Stimulated activated CD4-positive, alpha-beta T cell treated with anti-CD3 and anti-CD28 coated beads, Interleukin-1b, Interleukin-23, amount 100 ng/mL, for 1 hour (primary cell): ENCODE measurements at places on chromosomes 1 and 21.

DNA sequence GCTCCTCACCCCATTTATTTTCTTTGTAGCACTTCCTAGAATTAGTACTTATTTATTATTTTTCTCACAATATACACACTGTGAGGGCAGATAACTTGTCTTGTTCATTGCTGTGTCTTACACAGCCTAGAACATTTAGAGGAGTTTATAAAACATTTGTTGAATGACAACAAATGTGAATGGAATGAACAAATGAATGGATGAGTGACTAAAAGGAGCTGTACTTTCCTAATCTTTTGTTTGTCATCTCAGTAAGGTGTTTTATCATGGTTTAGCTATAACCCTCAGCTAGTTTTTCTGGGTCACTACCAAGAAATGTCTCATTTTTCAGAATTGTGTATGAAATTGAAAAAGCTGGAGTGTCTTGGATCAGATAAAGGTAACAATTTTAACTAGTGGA is 239.3 kb upstream of the KCNK2 start:
- no peak for DNase-seq

DNA sequence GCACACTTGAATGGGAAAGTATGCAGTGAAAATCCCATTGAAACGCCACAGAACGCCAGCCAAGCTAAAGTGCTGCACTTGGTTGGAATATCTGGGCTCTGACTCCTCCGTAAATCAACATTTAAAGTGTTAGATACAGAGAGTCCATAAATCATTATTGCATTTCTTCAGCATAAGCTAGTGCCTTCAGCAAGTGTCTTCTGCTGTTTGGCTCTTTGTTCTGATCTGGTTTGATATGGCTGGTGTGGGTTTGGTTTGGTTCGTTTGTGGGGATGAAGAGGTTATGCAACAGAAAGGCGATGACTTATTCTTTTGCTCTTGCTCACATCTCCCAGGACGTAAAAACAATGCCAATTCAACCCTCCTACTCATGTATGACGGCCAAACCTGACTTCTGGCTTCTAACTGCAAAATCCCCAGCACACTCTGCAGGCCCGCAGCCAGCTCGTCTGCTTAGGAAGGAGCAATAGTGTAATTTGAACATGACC is 121.8 kb upstream of the ERG start:
- DNase-seq: no peak

DNA sequence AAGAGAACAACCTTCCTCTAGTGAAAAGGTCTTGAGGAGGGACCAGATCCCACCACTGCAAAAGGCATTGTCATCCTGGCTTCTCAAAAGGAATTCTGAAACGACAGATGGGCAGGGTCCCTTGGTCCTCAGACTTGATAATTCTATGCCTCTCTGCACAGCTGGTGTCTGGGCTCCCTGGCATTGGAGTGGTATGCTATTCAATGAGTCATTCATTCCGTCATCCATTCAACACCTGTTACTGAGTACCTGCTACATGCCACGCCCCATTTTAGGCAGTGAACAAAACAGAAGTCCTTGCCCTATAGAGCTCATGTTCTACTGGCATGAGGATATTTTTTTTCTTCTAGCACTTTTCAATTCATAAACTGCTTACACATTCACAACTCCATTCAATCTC is 45.8 kb upstream of the HMGB4 start:
- DNase-seq: no peak

DNA sequence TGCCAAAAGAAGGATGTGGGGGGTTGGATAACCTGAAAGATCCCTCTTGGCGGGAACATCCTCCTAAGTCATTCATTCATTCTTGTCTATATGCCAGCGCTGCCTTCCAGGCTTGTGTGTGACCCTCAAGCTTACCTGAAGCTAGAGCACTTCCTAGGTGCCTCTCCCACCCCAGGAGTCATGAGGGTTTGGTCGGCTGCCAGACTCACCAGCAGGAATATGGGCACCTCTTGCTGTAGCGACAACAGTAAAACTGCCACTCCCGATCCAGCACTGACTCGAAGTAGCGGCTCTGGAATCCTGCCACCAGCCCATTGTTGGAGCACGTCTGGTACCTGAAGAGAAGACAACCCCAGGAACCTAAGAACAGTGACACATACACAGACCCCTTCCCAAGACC is 15.0 kb downstream of the DPT start:
- no peak for DNase-seq

- DNase-seq: no peak
Observed at GRCh38 chr1:247360991-247361731, 29.5 kb upstream of the ZNF496 start.

- DNase-seq: no peak
Observed at GRCh38 chr1:14568716-14569355, 29.6 kb upstream of the KAZN start.

DNA sequence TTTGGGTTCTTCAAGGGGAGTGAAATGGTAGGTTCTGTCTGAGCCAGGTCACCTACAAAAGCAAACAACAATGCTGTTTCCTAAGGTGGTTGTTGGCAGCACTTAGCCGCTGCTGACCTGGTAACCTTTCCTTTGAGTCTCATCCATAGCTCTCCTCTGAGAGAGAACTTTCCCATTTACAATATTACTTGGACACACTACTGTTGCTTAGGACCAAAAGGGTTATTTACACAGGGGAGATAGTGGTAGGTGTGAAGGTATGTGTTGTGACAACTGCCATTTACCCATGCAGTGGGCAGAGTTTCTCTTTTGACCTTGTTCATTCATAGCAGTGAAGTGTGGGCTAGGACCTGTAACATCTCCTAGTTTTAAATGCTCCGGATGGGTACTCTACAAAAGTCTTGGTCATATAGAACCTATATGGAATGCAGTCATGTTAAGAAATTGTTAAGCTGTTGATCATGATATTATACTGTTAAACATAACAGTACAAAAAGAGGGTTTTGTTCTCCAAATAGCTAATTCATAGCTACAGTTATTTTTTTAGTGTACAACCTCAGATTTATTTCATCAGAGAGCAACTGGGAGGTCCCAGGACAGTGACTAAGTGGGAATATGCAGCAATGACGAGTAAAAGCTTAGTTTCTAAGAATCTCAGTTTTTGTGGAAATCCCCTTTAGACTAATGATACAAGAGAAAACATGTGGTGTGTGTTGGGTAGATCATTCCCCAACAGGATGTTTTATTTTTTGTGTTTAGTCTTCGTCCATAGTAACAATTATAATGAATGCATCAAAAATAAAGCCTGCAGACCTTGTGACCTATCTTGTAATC is 219.7 kb downstream of the NFIA start:
- no peak for DNase-seq

DNA sequence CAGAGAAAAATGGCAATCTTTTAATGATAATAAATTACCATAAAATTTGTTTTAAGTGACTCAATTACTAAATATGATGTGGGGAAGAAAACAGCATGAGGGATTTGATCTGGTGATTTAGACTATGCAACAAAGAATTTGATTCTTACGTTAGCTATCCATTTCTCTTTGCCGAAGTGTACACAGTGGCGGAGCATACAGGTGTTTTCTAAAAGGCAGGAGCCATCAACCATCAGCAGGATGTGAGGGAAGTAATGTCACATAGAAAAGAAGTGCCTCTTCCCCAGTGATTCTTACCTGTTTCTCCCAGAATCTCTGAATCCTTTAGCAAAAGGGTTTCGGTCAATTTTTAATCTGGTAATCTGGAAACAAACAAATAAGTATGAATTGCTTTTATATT is 74.3 kb downstream of the TBX15 start:
- no peak for DNase-seq

DNA sequence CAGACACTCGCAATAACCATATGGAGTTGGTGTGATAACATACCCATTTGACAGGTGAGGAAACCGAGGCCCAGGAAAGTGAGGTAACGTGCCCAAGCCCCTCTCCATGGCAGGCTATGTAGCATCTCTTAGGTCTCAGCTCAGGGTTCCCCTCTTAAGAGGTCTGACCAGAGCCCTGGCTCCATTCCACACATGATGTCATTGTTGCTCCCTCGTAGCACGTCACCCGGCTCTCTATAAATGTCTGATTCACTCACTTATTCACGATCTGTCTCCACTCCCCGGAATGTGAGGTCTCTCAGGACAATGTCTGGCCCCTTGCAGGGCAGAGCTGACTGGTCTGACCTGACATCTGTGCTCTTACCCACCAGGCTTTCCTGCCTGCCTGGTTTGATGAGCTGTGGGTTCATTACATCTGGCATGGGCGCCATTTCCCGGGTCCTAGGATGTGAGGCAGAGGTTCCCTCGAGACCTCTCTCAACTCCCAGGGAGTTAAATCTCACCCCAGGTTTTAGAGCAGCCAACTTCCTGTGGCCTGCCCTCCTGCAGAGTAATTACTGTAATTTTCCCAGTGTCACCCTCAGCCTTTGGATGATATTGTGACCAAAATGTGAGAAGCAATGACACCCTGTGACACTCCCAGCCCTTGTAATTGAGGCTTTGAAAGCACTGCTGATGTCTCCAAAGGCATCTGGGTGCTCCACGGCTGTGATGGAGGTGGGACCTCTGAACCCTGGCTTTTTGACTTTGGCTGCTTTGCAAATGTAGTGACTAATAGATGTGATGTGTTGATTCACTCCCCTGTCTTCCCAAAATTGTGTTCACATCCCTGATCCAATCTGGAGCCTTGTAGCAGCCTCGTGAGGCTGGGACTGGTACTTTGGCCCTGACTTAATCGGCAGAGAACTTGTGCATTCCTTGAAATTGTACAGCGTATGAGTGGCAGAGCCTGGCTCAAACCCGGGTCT is 10.6 kb downstream of the ACTL8 start:
- no peak for DNase-seq

- DNase-seq: no peak
Observed at GRCh38 chr21:38716942-38717341, 88.8 kb upstream of the ETS2 start.

DNA sequence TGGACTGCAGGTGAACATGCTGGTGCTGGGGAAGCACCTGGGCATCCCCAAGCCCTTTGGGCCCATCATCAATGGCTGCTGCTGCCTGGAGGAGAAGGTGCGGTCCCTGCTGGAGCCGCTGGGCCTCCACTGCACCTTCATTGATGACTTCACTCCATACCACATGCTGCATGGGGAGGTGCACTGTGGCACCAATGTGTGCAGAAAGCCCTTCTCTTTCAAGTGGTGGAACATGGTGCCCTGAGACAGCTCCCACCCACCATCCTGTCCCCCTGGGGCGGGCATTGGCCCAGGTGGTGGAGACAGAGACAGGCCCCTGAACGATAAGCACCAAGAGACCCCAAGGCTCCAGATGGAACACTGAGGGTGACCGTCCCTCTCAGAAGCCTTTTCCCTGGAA is 25.2 kb upstream of the PADI4 start:
- no peak for DNase-seq

- no peak for DNase-seq
Observed at GRCh38 chr1:248817065-248817464, 8.7 kb downstream of the SH3BP5L start.

GRCh38 chr1:104358621-104359020 is 608.9 kb downstream of the AMY1C start:
- no peak for DNase-seq
